Activated CD8-positive, alpha-beta T cell treated with anti-CD3 and anti-CD28 coated beads, Interleukin-2, amount 10 ng/mL, durations not matched to agents 7 days and 5 days (primary cell): ENCODE measurements at places on chromosomes 11 and 22. TPM values are rescaled to one million over a fixed set of nuclear protein-coding genes. Genes with fewer than 3 reads are reported as not detected.

GRCh38 chr22:32717337-32718240, 83.9 kb upstream of the TIMP3 start:
- no peak for DNase-seq

DBX1 gene
- not detected for total RNA-seq

DNA sequence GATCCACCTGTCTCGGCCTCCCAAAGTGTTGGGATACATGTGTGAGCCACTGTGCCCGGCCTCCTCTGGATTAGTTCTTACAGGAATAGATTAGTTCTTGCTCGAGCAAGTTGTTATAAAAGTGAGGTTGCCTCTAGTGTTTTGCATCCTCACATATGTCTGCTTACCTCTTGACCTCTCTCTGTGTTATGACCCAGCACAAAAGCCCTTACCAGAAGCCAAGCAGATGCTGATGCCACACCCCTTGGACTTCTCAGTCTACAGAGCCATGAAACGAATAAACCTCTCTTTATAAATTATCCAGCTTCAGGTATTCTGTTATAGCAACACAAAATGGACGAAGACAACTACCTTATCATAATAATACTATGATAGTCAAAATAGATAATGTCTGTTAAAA, 22.4 kb upstream of the FDX1 start:
- DNase-seq = no peak

DNA sequence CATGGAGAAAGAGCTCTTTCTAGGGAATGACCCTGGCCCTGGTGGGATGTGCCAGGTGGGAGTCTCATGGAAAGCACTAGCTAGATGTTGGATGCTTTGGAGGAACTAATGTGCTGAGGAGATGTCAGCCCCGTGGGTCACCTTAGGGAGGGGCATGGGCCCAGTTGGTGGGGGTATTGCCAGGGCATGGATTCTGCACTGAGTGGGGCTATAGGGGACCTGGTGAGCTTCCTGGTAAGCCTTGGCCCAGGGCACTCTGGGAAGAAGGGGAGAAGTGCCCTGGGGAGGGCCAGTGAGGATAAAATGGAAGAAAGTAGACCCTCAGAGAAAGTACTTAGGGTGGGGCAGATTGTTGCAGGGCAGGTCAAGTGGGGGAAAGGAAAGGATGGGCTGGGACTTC, 65.2 kb upstream of the SORL1-AS1 start:
- no peak for DNase-seq

DNA sequence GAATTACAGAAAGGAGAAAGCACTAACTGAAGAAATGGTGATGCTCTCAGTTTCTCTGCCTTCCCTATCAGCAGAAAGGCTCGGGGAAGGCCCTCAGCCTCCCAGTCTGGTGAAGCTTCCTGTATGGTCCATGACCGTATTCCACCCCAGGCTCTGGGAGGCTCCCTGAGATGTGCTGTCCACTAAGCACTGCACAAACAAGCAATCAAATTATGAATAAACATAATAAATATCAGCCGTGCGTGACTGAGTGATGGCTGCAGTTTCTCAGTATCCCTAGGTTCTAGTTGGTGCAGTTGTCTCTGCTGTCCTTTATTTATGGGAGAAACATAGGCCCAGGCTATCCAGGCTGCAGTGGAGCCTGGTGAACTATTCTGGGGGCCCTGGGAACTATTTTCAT, 3.6 kb downstream of the SMDT1 start:
- no peak for DNase-seq

CCDC87 gene
- total RNA-seq = 0.55 TPM

CARD10 gene
- 0.31 TPM for total RNA-seq

DNA sequence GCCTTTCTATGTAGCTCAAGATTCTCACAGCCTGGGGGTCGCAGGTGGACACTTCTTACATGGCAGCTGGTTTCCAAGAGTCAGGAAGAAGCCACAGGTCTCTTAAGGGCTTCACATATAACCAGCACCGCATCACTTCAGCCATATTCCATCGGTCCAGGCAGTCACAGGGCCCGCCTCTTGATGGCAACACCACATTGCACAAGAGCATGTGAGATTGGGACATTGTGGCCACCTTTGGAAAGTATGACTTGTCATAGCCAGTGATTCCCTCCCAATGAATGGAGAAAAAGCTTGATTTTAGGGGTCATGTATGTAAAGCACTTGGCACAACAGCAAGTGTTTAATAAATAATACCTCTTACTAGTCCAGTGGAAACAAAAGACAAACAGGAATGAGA, 98.3 kb downstream of the NCAM1 start:
- no peak for DNase-seq

DNA sequence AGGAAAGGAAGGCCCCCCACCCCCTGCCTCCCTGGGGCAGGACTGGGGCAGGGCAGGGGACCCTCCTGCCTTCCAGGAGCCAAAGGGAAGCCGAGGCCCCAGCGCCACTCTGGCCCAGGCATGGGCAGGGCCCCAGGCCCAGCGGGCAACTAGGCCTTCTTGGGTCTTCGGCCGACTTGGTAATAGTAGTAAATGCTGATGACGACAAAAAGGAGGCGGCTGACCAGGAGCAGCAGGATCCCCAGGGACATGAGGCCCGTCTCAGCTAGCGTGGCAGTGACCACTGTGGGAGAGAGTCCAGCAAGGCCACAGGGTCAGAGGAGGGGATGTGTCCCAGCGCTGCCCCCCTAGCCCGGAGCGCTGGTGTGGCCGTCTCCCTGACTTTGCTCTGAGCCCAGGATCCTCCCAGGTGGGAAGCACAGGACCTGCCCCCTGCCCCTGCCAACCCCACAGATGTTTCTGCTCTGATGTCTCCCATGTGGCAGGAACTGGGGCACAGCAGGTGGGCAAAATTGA, 15.9 kb downstream of the TP53I11 start:
- no peak for DNase-seq

DNA sequence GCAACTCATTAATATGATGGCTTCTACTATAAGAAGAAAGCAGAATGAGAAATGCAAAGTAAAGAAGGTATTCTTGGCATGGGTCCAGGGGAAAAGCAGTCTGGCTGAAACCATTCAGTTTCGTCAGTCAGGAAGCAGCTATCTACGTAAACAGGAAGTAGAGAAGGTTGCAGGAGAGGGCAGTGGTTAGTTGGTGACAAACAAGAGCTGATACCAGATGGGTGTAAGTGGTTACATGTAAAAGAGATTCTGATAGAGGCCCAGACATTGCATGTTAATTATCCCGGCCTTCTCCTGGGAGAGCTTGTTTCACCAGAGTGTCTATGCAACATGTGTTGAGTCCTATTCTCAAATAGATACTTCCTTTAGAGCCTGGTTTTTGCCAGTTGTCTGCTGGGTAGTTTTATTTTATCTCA, 58.4 kb upstream of the PSMA1 start:
- peak; percentile 84 for DNase-seq

- no peak for DNase-seq
Measured at GRCh38 chr11:10618490-10618889, 50.0 kb upstream of the LYVE1 start.

LMO1 gene
- not detected for total RNA-seq

DNA sequence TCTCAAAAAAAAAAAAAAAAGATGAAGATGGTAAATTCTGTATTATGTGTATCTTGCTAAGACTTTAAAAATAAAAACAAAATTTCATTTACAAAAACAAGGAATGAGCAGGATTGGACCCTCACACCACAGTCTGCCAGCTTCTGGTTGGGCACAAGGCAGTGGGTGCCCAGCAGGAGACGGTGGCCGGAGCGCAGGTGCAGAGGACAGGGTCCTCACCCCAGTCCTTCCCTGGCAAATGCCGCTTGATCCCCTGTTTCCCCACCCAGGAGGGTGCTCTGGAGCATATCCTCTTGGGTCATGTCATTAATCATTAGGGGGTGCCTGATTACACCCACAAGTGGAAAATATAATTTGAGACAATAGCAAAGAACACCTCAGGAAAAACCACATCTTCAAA, 31.2 kb downstream of the SHANK2 start:
- no peak for DNase-seq

DNA sequence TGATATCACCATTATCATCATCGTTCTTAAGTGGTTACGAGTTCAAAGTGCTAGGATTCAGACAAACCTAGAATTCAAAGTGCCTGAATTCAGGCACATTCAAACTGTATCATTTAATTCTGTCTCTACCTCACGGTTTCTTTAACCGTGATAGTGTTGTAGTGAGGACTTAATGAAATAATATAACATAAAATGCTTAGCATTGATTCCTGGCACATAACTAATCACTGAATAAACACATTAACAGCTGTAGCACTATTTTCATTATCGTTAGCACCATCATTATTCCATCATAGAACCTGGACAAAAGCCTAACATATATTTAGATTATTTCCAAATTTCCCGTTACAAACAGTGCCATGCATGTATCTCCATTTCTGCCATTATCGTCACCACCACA, 102.0 kb downstream of the WNT11 start:
- DNase-seq = no peak

DNA sequence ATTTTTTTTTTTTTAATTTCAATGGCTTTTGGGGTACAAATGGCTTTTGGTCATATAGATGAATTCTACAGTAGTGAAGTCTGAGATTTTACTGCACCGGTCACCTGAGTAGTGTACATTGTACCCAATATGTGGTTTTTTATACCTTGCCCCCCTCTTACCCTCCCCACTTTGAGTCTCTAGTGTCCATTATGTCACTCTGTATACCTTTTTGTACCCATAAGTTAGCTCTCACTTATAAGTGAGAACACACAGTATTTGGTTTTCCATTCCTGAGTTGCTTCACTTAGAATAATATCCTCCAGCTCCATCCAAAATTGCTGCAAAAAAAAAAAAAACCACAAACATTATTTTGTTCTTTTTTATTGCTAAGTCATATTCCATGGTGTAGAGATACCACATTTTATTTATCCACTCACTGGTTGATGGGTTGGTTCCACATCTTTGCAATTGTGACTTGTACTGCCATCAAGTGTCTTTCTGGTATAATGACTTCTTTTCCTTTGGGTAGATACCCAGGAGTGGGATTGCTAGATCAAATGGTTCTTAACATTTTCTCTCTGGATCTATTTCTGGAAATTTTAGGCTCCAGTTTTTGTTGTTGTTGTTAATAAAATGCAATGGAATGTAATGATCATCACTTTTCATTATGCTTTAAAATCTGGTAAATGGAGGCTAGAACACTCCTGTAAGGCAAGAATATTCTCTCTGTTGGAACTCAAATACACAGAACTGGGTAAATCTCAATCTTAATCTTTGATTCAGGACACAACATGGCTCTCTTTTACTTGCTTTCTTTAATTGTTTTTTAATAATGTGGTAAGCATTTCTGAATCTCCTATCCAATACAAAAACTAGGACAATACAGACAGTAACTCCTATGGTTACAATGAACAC, 10.3 kb downstream of the NEAT1 start:
- no peak for DNase-seq

B4GALNT4 gene
- total RNA-seq = 0.26 TPM

MPEG1 gene
- total RNA-seq = not detected

ASPHD2 gene
- 10.0 TPM for total RNA-seq

DNA sequence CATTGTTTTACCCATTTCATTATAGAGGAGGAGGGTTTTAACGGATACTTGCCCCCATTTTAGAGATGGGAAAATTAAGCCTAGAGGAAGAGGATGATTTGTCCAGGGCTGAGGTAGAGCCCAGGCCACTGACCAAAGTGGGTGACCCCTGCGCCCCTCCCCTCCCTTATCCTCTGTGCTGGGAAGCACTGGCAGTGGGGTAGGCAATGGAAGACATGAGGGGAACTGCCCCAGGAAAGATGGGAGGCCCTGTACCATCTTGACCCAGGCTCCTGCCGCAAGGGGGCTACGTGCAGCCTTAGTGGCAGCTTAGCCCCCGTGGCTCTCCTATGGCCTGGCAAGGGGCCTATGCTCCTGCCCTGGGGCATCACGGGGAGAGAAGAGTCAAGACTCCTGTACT, 76.4 kb upstream of the MYOD1 start:
- no peak for DNase-seq

SYVN1 gene
- 33.0 TPM for total RNA-seq

GRCh38 chr11:63768237-63769041, at the start of gene ZFTA:
ZFTA (minus strand) TSS chr11:63768775; CDS start chr11:63768622, 153 bp downstream.
- peak; percentile 64 for DNase-seq

GRCh38 chr11:128505449-128506065, 81.8 kb downstream of the ETS1 start:
- DNase-seq = no peak

GRCh38 chr11:78427615-78428265, 10.1 kb upstream of the GAB2 start:
- no peak for DNase-seq

MRGPRE gene
- not detected for total RNA-seq

DNA sequence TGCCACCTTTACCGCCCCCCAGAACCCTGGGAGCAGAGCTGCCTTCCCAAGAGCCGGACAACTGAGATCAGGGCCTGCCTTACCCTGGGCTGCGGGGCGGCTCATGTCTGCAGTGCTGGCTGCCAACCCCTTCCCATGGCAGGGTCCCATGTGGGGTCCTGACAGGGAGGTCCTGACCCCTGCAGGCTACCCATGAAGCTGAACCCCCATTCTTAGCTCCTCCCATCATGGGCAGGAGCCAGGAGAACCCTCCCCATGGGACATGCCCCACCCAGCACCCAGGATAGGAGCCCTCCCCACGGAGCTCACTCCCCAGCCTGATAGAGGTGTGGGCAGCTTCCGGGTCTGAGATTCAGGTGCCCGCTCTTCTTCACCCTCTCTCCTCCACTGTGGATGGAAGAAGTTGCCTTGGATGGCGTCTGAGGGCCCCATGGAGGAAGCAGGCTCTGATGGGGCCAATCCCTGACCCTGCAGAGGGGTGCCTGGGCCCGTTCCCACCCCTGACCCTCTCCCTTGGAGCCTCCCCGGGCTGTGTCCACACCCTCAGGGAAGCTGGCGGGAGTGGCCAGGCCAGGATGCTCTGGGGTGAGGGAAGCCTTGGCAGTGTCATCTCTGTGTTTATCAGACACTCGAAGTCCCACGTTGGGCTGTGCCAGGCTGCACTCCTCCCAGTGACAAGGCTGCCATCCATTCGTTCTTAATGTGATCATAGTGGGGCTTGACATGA, 1508.2 kb downstream of the BRD1 start:
- no peak for DNase-seq

FAM83F gene
- total RNA-seq = 0.03 TPM

- no peak for DNase-seq
Measured at GRCh38 chr11:16015741-16016467, 340.4 kb downstream of the SOX6 start.

DNA sequence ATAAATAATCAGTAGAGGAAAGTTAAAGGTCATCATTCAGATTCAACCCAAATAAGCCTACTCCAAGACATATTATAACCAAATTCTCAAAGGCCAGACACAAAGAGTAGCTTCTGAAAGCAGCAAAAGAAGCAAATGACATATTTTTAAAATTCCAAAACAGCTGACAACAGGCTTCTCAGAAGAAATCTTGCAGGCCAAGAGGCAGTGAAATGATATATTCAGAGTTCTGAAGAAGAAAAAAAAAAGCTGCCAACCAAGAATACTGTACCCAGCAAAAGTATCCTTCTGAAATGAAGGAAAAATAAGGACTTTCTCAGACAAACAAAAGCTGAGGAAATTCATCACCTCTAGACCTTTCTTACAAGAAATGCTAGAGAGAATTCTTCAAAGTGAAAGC, 787.1 kb upstream of the TENM4 start:
- no peak for DNase-seq

NCF4 gene
- total RNA-seq = 48.2 TPM

NAALADL1 gene
- 7.1 TPM for total RNA-seq

GRCh38 chr11:63841554-63841953, 2.6 kb downstream of the MARK2 start:
- DNase-seq = no peak

- no peak for DNase-seq
Measured at GRCh38 chr11:45031912-45032519, 81.3 kb upstream of the TP53I11 start.
